ENCODE measurements at places on chromosomes 12 and 14. TPM values are rescaled to one million over a fixed set of nuclear protein-coding genes. Genes with fewer than 3 reads are reported as not detected.

THAP2 gene
- 5.2 TPM for total RNA-seq

GRCh38 chr14:95531969-95532368 lies 2.9 kb upstream of the GLRX5 start:
- DNase-seq, result no peak

- DNase-seq, result no peak
Measured at GRCh38 chr12:108914121-108914531, 34.2 kb downstream of the DAO start.

DAO gene
- total RNA-seq, result not detected

CLEC2A gene
- 0.62 TPM for total RNA-seq

DNA sequence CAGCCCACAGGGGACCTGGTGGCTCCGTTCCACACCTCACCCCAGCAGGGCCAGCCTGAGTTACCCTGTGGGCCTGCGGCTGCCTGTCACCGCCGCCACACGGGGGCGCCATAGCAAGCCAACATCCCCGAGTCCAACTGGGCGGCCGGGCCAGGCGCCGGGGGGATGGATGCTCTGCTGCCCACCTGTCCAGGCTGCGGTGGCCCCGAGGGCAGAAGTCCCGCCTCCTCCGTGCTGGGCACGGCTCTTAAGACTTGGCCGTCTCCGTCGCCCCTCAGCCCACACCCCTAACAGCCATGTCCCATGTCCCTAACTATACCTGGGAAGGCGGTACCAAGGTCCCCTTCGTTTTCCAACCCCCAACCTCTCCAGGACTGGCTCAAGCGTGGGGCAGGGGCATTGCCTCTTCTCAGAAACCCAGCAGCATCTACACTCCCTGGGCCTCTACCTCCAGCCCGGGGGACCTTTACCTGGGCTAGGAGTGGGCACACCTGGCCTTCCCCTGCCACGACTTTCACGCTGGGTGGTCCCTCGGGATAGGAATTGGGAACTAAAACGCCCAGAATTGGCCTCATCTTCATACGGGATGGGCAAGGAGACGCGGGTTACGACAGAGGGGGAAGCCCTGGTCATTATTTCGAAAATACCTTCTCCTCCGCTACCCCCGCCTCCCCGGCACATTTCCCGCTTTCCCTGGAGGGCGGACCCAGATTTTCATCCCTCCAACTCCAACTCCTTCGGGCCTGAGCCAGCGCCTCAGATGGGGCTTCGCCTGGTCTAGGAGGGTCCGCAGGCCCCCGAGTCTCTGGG lies 1.1 kb upstream of the CYP46A1 start:
- no peak for DNase-seq

DNA sequence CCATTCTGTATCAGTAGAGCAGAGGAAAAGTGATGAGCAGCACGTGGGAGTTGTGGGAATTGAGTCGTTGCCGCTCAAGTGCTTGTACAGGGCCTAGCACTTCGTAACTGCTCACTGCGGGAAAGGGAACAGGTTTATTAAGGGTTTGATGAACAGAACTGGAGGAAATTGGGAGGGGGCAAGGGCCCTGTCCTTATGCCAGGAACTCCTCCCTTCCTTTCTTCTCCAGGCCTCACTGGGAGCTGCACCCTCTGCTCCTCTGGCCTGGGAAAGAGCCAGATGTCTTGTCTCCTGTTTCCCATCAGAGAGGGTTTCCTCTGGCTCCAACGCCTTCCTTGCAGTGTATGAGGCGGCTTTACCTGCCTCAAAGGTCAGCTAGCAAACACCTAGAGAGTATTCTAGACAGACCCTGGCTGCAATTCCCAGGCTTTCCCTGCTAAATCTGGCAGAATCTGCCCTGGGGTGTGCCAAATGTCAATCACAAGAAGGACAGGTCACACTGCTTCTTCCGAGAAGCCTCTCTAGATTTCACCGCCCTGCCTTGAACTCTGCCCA lies 78.4 kb downstream of the NTF3 start:
- no peak for DNase-seq

DNA sequence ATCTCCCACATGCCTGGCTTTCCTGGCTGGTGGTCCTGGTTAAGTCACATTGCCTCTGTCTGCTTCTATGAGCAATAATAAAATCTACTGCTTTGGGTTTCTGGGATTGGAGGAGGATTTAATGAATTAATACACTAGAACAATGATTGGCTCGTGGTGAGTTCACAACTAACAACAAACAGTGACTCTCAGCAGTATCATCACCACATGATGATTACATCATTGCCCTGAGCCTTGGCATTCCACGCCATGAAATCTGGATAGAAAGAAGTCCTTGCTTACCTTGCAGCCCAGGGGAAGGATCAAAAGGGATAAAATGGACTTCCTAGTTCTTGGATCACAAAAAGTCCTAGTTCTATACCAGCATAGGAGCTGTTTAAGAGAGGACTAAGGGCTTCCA lies 1069.0 kb downstream of the VRK1 start:
- no peak for DNase-seq

CLEC4D gene
- not detected for total RNA-seq

DNA sequence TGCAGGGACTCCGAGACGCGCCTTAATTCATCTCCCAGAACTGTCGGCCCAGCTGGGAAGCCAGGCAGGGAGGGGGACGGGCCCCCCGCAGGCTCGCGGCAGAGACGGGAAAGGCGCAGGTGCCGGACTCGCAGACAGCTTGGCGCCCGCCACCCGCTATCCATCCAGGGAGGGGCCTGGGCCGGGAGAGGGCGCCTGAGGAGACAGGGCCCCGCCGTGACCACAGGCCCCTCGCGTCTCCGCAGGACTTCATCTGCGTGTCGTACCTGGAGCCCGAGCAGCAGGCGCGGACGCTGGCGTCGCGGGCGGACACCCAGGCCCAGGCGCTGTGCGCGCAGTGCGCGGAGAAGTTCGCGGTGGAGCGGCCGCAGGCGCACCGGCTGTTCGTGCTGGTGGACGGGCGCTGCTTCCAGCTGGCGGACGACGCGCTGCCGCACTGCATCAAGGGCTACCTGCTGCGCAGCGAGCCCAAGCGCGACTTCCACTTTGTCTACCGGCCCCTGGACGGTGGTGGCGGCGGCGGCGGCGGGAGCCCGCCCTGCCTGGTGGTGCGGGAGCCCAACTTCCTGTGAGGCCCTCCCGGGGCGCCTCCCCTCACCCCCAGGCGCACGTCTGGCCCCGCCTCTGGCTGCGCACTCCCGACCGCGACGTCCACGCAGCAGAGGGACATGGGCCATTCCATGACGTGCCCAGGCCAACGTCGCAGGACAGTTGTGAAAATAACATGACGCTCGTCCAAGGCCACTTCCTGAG lies 60.6 kb downstream of the LGMN start:
- peak; percentile 90 for DNase-seq

DNA sequence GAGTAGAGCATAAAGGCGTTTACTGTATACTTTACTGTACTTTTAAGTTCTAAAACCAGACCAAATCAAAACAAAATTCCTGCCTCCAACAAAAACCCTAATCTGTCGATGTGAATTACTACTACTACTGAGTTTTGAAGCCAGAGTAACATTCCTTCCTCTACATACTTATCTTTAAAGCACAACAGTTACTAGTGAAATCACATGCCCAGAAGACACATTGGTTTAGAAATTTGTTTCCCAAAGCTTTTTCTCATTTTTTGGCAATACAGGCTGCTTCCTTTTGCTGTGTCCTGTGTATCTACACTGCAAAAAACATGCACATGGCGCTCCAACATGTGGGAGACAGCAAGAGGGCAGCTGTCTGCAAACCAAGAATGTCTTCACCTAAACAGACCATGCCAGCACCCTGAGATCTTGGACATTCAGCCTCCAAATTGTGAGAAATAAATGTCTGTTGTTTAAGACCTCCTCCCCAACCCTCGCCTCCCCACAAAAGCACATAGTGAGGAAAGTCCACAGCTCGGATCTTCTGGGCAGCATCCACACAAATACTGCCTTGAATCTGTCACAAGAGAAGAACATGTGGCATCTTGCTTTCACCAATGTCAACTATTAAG lies 21.1 kb downstream of the SETD3 start:
- DNase-seq, result no peak
